ENCODE measurements at places on chromosomes 12 and 14.

GRCh38 chr14:81211844-81212243, 8.9 kb downstream of the GTF2A1 start:
- DNase-seq, result no peak

DNA sequence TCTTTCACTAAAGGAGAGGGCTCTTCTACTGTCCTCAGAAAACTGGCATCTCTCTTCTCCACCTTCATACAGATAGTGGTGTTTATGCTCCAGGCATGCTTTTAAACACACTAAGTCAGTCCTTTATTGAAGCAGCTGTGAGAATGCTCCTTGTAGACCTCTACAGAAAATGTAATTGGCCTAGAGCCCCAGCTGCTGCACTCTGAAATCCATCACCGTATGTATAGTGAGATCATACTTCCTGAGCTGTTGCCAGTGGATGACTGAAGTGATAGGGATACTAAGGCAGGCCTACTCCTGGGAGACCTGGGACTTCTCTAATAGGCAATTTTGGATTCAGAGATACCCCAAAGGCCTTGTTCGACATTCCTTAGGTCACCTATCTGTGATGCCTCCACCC, 535.4 kb downstream of the RPS29 start:
- no peak for DNase-seq

- no peak for DNase-seq
Measured at GRCh38 chr12:129727100-129727499, 176.7 kb downstream of the TMEM132D start.

DNA sequence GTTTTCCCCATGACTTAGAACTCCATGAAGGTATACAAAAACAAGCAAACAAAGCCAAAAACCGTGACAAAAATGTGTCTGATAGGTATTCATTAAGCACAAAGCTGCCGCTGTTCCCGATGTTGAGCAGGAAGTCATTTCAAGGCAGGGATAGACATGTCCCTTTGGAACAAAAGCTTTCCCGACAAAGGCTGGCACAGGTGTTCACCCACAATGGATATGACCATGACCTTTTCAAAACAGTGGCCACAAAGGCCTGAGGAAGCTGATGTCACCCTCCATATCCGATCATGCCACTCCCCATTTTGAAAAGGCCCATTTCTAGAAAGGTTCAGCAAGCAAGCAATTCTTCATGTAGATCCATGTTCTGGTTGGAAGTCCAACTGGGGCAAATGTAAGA, 279.1 kb downstream of the BTG1 start:
- no peak for DNase-seq

- DNase-seq, result no peak
Measured at GRCh38 chr14:76833011-76833410, 6.8 kb downstream of the LRRC74A start.

- no peak for DNase-seq
Measured at GRCh38 chr12:52929538-52929937, 19.4 kb upstream of the KRT18 start.

GRCh38 chr12:176321-177181, 37.4 kb downstream of the SLC6A12 start:
- no peak for DNase-seq

DNA sequence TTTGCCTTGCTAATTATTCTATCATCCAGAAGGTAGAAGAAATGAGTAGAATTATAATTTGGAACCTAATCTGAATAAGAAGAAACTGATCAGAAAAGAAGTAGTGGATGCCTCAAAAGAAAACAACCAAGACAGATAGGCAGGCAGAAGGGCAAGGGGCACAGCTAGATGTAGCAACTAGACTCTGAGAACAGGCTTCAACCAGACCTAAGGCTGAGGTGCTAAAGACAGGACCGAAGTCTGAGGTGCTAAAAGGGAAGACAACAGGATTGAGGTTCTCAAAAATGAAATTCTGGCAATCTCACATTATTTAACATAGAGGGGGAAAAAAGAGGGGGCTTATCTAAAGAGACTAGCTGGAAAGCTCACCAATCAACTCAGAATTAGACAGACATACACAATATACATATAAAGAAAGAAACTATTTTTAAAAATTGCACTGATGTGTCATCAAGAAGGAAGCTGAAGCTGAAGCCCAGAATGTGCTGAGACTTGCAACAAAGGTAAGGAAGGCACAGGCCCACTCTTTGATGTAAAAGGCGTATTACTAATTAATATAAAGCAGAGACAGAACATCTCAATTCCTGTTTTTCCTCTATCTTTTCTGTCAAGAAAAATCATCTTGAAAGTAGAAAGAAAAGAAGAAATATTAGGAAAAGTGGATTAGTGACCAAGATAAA, 43.8 kb upstream of the CSRNP2 start:
- DNase-seq, result no peak

DNA sequence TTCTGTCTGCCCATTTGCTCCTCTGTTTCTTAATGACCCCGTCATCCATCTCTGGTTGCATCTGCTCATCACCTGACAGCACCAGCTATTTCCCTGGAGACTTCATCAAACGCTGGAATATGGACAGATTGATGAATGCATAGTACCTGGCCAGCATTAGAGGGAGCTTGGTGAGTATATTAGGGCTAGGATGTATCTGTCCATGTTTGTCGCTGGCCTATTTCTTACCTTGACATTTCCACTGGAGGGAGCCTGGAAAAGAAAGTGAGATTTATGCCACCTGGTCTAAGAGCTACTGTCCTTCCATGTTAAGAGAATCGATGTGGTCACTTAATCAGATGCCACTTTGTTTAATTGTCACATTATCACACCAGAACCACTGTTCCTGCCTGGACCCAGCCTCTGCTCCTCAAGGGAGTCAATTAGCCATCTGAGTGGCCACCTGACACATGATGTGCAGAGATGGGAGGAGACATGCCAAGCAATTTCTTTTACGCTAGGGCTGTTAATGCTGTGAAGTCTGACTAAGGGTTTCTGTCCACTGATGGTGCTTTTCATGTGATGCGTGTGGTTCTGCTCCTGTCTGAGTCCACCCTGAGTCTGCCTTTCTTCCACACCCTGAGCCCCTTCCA, 75.3 kb upstream of the SFSWAP start:
- no peak for DNase-seq

DNA sequence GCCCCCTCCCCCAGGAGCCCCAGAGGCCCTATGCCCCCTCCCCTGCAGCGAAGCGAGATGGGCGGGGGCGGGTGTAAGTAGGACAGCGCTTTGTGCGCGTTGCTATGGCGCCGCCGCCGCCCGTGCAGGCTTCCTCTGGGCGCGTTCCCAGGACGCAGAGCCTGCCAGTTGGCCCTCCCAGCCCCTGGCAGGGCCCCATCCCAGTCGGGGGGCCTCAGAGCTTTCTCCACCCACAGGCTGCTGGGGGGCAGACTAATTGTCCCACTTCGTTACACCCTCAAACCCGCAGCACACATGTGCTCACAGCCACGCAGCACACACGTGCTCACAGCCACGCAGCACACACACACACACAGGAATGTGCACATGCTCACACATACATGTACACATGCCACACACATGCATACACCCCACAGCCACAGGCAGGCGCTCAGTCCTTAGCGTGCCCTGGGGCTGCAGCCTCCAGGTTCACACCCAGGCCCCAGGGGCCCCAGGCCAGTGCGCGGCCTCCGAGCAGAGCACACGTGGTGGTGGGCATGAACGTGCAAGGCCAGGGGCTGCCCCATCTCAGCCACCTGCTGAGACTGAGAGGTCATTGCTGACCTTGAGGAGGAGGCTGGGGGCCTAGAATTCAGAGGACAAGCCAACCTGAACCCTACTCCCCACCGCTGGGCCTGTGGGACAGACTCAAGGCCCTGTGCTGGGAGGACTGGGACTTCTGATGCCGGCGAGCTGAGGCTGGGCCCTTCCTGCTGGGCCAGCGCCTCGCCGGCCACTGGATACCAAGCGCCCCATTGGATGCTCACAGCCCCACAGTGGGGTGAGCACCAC, 15.6 kb downstream of the TRMT61A start:
- no peak for DNase-seq

- no peak for DNase-seq
Measured at GRCh38 chr14:66638689-66639088, 130.7 kb downstream of the GPHN start.

GRCh38 chr12:52015532-52016041, 8.8 kb downstream of the TAMALIN start:
- DNase-seq, result no peak

DNA sequence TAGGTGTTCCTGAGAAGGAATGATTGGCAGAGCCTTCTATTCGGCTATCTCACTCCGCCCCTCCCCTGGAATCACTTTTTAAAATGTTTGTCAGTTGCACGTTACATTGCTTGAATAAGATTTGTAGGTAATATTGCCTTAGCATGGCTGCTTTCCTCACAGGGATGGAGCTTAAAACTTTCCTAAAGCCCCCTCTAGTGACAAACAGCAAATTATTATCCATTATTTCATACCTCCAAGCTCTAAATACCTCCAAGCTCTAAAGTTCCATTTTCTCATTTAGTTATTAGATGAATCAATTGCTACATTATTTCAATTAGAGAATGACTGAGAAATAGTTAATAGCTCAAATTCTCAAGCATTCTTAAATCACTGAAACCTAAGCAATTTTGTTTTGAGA, 5.1 kb upstream of the SPATA7 start:
- DNase-seq, result no peak

GRCh38 chr14:101200008-101200649, 296.6 kb upstream of the RTL1 start:
- no peak for DNase-seq

DNA sequence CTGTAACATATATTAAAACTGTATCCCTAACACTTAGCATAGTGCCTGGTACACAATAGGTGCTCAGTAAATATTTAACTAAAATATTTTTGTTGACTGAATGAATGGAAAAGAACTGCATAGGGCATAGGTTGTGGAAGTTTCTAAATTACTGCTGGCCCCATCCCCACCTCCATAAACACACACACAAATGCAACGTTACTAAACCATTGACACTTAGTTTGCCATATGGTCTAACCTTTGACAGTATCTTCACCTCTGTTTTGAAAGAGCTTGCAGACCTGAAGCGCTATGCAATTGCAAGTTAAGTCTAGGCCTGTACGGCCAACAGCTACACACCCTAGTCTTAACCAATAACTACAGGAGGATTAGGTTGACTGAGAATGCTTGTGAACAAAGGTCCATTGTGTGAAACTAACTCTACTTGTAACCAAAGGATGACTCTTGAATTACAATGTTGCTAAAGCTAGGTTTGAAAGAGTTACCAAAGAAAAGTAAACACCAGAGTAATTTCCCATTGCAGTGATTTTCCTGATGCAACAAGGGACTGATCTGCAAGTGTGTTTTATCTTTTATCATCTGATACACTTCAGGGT, 924 bp upstream of the MANSC1 start:
- no peak for DNase-seq

DNA sequence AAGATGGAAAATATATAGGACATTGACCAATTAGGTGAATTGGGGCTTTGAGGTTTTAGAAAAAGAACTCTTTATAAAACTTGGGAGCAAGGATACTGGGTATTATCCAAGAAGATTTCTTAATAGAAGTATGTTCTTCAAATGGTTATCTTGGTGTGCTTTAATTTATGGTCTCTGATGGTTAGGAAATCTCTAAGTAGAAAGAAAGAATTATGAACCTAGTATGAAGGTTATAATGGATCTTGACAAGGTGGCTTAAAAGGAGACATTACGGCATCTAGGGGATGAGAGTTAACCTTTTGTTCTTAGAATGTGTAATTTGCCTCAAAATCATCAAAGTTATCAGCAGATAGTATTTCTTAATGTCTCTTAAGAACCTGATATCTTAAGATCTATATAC, 210.4 kb upstream of the PRICKLE1 start:
- no peak for DNase-seq

- no peak for DNase-seq
Measured at GRCh38 chr12:113292091-113292490, 42.8 kb downstream of the SLC8B1 start.

DNA sequence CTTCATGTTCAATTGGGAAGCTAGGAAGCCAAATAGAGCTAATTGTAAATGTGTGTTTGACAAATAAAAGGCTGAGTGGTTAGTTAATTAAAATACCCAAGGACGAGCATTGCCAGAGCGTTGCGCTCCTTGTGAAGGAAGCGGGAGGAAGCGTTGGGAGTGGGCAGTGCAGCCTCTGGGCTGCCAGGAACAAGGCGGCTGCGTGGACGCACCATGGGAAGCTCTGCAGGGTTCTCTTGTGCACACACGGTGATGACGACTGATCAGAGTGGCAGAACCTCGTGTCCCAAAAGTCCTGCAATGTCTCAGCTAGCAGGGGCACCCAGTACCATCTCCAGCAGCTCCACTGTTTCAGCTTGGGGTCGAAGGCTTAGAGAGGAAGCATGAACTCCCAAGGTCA, 546.6 kb upstream of the TMEM132C start:
- DNase-seq, result no peak

DNA sequence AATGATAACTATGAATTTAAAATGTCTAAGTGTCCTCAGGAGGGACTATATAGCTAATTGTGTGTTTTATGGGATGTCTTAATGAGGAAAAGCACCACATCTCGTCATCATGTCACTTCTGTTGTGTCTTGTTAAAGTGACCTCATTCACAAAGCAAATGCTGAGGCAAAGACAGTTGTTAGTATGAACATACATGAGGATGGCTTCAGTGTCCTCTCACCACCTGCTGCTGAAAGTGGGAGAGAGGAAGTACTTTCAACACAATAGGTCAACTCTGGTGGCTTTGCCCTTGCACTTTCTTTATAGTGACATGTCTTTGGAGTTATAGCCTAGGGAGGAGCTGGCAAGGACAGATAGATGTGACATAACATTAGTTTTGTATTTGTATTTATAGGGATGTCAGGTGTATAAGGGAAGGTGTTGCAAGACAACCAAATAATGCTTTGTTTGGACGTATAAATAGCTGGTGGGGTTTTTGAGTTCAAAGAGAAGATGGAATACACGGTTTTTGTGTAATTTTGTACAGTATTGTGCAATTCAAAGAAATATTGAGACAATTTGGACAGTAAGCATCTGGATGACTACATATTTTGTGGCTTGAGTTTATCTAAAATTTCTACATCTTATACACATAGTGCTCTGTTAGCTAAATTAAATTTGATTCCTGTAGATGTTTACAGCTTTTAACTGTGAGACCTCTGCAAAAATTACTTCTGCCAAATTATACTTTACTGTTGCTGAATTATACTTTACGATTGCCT, 131.7 kb upstream of the ATP2B1 start:
- DNase-seq, result no peak

GRCh38 chr12:5691943-5692342, 253.1 kb downstream of the ANO2 start:
- no peak for DNase-seq

GRCh38 chr14:102862154-102862773, 60.2 kb upstream of the AMN start:
- no peak for DNase-seq

DNA sequence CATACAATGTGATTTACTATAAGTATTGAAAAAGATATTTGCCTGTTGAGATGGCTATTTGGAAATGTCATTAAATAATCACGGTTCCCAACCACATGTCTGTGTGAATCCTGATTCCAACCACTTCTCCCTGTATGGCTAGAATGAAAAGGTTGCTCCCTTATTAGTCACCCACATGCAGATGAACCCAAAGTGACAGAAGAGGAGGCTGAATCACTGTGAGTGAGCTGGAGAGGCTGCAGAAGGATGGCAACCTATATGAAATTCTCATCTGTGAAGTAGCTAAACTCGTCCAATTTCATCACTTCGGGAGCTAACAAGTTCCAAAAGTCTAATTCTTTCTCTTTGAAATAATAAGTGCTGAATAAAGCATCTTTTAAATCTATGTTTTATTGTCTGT, 300.5 kb downstream of the PRKD1 start:
- no peak for DNase-seq

All from NCI-H187 treated with DMSO at 0.1 percent for 48 hours (cell line).